ENCODE measurements at places on chromosomes 2 and 18.

DNA sequence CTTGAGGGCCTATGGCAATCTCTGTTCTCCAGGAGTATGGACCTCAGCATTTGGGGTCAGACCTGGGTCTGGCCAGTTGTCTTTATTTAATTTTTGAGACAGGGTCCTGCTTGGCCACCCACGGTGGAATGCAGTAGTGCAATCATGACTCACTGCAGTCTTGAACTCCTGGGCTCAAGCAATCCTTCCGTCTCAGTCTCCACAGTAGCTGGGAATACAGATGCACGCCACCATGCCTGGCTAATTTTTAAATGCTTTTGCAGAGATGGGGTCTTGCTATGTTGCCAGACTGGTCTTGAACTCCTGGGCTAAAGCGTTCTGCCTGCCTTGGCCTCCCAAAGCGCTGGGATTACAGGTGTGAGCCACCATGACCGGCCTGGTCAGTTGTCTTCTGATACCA lies 46.4 kb upstream of the INHBB start:
- DNase-seq, result no peak

DNA sequence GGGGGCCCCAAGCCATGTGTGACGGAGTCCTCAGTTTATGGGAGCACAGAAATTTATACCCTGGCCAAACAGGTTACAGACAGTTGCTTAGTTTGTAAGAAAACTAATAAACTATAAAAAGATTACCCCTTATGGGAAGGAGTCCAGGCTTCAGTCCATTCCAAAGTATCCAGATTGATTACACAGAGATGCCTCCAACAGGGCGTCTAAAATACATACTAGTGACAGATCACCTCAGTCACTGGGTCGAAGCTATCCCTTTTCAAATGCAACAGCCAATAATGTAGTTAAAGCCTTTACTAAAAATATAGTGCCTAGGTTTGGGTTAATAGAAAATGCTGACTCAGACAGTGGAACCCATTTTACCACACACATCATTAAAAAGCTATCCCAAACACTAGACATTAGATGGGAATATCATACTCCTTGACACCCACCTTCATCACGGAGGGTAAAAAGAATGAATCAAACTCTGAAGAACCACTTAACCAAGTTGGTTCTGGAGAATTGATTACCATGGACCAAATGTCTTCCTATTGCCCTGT lies 10.7 kb downstream of the PRPF40A start:
- DNase-seq, result no peak

GRCh38 chr2:241976296-241976695 lies 106.8 kb downstream of the RTP5 start:
- no peak for DNase-seq

DNA sequence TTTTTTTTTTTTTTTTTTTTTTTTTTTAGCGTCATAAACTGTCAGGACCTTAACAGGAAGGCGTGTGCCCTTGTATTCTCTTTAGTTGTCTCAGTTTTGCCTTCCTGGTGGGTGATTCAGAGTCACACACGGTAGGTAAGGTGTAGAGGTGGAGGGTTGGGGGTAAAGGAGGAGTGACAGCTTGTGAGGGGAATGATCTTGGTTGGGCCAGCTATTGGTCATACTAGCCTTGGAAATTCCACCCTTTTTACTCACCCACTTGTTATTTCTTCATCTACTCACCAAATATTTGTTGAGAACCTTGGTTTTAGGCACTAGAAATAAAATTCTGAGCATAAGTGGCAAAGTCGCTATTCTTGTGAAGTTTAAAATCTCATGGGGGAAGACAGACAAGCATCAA lies 22.2 kb downstream of the SMIM21 start:
- DNase-seq, result no peak

DNA sequence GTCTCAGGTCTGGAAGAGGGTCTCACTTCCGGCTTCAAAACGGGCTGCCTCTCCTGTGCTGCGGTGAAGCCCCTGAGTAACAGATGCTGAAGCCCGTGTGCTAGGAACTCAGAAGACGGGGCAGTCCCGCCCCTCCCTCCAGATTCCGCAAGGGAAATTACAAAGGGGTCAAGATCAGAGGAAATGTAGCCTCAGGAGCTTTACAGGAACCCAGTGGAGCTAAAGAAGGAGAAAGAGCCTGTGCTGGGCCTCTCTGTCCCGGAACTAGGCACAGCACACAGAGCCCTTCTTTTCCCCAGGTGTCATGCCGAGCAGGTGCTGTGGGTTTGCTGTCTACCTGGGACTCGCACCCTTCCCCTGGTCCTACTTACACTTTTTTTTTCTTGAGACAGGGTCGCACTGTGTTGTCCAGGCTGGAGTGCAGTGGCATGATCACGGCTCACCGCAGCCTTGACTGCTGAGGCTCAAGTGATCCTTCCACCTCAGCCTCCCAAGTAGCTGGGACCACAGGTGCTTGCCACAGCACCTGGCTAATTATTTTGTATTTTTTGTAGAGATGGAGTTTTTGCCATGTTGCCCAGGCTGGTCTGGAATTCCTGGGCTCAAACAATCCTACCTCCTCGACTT lies 72.7 kb upstream of the MAP4K4 start:
- no peak for DNase-seq
